Activated T-cell treated with anti-CD3 and anti-CD28 coated beads, Interleukin-2, amount 50 U/mL, for 24 hours (primary cell): ENCODE measurements at places on chromosomes 6 and 20.

DNA sequence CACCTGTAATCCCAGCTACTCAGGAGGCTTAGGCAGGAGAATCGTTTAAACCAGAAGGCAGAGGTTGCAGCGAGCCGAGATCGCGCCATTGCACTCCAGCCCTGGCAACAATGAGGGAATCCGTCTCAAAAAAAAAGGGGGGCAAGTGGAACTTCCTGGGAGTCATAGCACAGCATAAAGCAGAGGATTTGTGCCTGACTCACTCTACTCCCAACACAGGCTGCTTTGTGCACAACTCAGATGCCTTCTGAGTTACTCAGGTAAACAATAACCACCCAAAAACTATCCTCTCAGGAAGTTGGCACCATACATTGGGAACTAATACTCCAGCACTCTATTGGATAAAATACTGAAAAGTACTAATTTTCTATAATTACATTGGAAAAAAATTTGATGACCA, 2.5 kb upstream of the TMEM244 start:
- DNase-seq, result no peak

DNA sequence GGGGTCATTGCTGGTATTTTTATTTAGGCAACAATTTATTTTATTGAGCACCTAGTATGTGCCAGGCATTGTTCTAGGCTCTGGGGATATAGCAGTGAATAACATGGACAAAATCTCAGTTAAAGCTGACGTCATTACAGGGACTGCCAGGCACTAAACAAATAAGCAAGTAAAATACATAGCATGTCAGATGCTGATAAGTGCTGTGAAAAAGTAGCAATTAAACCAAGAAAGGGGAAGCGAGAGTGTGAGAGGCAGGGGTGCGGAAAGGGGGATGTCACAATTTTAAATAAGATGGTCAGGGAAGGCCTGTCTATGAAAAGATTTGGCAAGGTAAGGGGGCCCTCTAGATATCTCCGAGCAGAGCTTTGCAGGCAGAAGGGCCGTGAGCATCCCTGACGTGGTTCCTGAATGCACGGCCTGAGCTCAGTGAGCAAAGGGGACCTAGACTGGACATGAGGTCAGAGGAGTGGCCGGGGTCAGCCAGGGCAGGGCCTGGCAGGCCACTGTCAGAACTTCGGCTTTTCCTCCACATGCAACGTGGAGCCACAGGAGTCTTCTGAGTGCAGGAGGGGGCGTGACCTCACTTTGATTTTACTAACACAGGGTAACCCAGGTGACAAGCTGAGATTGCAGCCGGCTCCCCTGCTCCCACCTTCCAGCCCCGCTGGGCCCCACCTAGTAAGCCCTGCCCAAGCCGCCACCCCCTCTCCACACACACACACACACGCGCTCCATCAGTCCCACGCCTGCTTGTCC, 24.2 kb upstream of the SIRPA start:
- no peak for DNase-seq

DNA sequence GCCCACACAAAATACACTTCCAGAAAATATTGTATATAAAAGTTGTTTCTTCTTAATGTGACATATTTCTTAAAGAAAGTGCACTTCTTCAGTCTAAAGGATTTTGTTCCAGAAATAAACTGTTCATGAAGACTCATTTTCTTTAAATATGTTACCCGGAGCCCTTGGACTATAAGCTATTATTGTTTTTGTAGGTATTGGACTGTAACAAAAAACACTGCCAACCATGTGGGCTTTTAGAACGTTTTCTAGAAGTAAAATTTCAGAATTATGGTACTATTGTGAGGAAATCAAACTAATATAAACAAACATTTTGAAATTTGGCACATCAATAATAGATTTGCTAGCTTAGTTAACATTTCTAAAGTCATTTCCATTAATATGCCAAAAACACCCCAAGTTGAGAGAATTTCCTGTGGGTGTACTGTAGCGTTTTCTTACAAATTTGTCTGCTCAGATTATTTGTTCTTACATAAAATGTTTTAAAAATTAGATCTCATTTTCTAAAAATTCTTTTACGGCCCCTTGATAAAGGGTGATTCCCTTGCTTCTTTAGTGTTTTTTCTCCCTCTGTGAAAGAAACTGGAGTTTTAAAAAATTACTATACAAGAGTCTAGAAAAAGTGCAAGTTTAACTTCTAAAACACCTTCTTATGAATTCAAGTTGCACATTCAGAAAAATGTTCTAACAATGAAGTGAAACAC, 3.4 kb downstream of the NKX2-4 start:
- no peak for DNase-seq

DNA sequence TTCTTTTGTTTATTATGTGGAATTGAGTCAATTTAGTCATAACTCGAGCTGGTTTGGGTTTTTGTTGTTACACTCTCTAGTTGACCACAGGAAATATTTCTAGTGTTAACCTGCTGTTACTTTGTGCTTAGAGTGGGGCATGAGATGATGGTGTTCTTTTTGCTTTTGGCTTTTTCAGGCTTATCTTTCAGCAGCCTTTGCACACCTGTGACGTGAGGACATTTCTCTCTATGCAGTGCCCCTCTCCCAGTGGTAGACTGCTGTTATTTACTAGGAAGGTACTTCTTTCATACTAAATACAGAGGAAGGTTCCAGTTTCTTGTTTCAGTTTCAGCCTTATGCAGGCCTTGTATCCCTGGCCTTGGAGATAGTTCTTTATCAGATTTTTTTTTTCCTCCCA, 766.8 kb upstream of the MAN1A1 start:
- no peak for DNase-seq

- peak; percentile 73 for DNase-seq
Observed at GRCh38 chr20:50635676-50636600, 55.4 kb downstream of the RIPOR3 start.

GRCh38 chr20:44033873-44034272, 119.2 kb downstream of the TOX2 start:
- peak; percentile 22 for DNase-seq

- DNase-seq, result no peak
Observed at GRCh38 chr6:132959639-132960326, 145.4 kb downstream of the RPS12 start.

GRCh38 chr6:161239001-161239400, 34.9 kb downstream of the AGPAT4 start:
- DNase-seq, result no peak

GRCh38 chr6:18961566-18961965, 574.4 kb downstream of the RNF144B start:
- DNase-seq, result no peak

GRCh38 chr6:3966426-3966825, 112.5 kb downstream of the FAM217A start:
- no peak for DNase-seq

GRCh38 chr6:81084776-81085430, 667.6 kb downstream of the TENT5A start:
- DNase-seq, result no peak

- DNase-seq, result no peak
Observed at GRCh38 chr20:48335308-48336050, 492.3 kb downstream of the PREX1 start.

DNA sequence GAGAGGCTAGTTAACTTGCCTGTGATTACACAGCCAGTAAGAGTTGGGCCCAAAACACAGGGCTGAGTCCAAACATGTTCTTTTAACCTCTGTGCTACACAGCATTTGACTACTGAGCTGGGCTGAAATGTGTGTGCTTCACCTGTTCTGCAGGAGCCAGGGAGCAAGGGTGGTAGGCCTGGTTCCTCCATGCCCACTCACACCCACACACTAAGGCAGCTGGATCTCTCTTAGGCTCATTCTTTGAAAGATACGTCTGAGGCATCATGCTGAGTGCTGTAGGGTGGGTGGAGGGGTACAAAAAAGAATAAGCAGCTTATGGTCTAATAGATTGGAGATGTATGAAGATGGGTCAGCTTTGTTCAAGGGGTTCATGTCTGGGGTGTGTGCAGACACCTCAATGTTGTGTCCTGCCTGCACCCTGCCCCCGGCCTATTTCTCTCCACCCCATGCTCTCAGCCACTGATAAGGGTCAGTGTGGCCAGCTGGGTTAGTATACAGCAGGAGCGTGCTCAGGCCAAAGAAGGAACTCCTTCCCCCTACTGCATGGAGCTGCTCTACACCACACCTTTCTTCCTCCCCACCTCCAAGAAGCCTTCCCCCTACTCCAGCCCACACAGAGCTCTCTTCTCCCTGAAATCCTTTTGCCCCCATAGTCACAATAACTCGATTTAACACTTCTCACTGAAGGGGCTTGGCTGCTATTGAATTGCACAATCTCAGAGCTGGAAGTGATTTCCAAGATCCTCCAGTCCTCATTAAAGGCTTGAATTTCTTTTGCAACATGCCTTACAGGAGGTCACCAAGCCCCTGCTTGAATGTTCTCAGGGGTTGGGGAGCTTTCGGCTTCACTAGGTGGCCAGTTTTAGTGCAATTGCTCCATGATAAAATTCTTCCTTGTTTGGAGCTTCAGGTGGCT, 3.4 kb downstream of the PPP2R5D start:
- no peak for DNase-seq

- no peak for DNase-seq
Observed at GRCh38 chr20:6966721-6967120, 199.2 kb downstream of the BMP2 start.

DNA sequence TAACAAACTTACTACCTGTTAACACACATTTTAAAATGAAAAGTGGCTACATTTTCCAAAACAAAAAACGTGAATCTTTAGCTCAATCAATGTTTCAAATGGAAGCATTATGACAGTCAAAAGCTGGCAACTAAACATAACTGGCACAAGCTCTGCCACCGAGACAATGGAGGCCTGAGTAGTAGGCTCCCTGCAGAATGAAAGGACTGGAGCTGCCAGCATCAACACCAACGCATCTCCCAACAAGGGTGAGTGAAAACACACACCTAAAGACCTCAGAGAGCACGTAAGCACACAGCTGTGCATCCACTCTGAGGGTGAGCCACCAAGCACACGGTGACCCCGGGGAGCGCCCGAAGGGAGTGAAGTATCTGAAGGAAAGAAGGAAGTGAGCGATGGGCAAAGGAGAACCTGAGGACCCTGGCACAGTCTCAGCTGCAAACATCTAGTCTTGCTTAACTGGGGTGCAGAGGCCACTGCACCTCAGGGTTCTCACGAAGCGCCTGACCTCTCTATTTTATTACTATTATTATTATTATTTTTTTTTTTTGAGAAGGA, 1.6 kb upstream of the ADRM1 start:
- DNase-seq, result no peak

DNA sequence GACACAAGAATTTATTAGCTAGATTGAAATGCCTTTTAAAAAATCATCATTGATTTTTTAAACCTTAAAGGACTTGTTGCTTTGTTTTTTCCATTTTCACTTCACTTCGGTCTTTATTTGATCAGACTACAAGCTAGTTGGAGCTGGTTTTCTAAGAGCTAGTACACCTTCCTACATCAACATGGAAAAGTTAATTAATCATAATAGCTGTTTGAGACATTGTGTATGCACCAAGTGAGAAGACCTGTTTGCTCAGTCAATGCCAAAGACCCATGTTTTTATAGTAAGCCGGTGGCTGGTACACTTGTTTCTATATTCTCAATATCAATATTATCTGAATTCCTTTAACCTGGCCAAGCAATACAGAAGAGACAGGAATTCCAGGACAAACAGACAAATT, 310.2 kb upstream of the SGK1 start:
- no peak for DNase-seq

DNA sequence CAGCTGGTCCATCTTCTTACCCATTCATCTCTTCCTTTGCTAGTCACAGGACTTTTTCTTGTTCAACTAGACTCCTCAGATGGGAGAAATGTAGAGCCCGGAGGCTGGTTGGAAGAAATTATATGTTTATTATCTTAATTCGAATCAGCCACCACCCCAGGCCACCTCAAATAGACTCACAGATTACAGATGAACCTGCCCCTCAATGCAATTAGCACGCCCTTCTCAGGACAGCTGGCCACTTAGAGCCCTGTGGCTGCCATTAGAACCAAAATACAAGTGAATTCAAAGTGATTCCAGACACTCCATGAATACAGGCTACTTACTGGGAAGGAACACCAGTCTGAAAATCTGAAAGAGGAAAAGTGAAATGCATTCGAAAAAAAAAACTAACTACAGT, 176.4 kb downstream of the MAFB start:
- no peak for DNase-seq

DNA sequence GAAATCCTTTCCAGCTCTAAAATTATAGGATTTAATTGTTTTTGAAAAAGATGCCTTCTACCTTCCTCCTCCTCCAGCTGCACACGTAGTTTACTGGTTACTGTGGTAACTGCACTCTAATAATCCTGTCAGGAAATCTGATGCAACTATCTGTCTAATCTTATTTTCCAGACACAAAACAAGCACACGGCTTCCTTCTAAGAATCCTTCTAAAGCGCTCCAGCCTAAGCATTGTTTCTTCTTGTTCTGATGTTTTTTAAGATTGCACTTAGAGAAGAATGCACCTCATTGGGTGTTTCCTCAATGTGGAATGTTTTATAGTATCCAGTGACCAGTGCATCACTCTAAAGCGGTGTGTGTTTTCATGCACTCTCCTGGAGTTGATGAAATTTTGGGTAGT, 63.6 kb downstream of the CARMIL1 start:
- DNase-seq, result no peak

DNA sequence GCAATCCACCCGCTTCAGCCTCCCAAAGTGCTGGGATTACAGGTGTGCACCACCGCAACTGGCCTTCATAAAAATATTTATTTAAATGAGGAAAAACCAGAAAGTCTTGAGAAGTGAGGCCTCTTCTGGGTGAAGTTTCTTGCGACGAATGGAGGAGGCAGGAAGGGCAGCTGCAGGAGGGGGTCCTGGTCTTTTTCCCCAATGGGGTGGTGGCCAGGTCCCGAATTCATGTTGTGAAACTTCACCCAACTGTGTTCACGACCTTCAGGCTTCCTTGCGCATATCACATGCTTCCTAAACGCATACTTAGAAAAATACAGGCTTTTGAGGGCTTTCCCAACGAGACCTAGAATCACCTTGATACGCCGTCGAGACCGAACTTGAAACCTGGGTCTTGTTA, 145.1 kb downstream of the CDH4 start:
- no peak for DNase-seq

DNA sequence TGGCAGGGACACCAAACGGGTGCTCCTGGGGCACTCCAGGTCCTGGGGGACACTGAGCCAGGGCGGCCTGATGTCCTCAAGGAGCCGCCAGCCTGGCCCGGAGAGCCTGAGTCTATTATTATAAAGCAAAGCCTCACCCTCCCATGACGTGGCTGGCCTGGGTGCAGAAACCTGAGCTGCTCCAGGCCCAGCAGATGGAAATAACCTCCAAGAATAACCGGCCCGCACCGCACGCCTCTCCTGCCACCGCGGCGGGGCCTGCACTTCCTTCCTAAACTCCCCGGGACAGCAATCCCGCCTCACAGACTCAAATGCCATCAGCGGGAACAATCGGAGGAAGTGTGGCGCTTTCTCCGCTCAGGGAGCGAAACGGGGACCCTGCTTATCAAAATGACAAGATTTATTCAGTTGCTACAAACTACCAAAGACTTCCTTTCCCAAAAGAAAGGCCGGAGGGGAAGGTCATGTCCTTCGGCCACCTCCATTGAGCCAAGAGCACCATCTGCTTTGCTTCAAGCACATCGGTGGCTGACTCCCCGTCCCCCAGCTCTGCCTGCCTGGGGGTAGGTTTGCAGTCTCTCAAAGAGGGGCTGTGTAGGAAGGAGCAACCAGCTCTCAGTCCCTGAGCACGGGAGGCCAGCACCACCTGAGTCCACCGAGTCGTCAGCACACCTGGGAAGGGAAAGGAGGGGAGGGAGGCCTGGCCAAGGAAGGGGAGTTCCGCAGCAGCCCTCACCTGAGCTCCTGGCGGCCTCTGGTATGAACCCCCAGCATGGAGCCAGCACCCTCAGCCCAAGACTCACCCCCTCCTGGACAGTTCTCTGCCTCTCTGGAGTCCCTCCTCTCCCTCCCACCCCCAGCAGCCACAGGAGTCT, 78.6 kb upstream of the QKI start:
- no peak for DNase-seq
